ENCODE measurements at places on chromosomes 4 and X.

GRCh38 chrX:42606591-42606990 is 171.4 kb downstream of the PPP1R2C start:
- no peak for DNase-seq

DNA sequence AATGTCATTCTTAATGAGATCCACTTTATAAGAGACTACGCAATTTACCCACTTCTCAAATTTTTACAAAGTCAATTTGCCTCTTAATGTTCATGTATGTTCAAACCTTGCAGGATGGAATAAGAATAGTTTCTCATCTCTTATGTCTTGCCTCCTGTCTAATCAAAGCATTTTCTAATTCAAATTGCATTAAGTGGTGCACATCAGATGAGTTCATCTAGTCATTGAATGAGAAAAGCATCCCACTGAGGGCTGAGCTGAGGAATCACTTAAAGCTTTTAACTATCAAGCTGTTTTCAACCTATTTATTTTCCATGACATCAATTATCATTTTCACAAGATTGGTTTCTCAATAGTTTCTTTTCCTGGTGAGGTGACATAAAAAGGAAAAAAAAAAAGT is 1964.0 kb downstream of the PCDH7 start:
- DNase-seq = no peak

- DNase-seq = no peak
These were observed 511.0 kb upstream of the KLHL4 start for GRCh38 chrX:87006561-87006960.

DNA sequence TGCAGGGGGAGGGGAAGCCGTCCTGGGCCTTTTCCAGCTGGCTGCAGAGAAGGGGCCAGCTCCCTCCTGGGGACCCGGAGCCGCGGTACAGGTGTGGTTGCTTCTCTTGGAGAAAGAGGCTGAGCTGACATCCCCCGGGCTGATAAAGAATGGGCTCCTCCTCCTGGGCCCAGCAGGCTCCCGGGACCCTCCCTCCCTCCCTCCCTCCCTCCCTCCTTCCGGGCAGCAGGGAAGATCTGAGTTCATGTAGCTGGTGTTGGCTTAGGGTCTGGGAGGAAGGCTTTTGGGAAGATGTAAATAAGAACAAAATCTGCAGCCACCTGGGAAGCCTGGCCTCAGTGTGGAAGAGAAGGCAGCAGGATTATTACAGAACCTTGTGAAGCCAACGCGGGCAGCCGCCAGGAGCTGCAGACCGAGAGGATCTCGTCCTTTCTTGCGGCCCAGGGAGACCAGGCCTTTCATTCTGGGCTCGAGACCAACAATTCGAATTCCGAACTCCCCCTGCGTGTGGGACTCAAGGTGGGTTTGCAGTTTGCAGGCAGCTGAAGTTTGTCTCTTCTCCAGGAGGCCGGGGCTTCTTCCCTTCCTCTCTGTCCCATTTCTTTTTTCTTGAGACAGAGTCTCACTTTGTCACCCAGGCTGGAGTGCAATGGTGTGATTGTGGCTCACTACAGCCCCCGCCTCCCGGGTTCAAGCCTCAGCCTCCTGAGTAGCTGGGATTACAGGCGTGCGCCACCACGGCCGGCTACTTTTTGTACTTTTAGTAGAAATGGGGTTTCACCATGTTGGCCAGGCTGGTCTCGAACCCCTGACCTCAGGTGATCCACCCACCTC is at the start of gene PLCXD1:
Gene PLCXD1, plus strand, starts transcription at position 216 of the 834 bp plus-strand sequence. CDS start 2,807 bp downstream, outside the sequence.
- DNase-seq = no peak

GRCh38 chrX:7316280-7316679 is 168.3 kb upstream of the PUDP start:
- no peak for DNase-seq

DNA sequence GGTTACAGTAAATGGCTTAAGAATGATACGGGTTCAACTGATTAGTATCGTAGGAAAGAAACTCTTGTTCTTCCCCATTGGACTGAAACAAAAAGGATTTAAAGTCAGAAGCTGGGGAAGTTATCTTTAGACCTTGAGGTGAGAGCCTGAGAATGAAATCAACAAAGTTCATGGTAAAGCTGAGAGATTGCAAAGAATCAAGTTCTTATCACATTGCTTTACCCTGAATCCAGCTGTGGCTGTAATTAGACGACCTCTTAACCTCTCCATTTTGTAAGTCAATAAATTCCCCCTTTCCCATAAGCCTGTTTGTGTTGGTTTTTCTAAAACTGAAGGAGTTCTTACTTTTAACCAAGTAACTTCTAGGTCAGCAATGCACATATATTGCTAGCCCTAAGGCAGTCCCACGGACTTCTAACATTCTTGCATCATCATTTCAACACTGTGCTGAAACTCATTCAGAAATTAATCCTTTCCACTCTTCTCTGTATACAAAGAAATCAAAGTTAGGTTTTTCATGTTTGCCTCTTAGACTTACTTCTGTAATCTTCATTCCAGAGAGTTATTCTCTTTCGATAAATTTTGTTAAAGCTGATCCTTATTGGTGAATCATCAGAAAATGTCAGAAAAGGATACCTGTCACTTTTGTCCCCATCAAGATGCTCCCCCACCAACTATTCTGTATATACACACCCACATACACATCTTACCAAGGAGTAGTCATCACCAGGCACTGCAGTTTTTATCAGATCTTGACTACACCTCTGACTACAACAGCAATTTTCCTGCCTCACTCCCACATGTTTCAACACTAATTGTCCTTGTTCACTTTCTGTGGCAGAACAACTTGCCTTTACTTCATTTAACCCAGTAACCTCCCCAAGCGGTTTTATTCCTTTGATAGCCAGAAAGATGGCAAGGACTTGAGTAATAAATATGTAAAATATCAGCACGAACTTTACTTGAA is 77.9 kb upstream of the STK26 start:
- DNase-seq = no peak

DNA sequence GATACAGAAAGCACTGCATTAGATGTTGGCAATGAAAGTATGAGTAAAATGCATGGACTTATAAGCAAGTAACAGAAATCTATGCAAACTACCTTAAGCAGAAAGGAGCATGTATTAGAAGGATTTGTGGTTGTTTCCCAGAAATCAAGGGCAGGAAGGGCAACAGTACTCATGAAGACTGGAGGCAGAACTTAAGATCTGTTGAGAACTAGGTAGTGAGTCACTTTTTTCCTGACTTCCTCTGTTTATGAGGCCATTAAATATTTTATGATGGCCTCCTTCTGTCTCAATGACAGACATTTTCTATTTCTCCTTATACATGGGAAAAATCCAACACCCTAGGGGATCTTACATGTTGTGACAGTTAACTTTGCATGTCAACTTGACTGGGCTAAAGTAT is 398.2 kb downstream of the MID1IP1 start:
- no peak for DNase-seq

DNA sequence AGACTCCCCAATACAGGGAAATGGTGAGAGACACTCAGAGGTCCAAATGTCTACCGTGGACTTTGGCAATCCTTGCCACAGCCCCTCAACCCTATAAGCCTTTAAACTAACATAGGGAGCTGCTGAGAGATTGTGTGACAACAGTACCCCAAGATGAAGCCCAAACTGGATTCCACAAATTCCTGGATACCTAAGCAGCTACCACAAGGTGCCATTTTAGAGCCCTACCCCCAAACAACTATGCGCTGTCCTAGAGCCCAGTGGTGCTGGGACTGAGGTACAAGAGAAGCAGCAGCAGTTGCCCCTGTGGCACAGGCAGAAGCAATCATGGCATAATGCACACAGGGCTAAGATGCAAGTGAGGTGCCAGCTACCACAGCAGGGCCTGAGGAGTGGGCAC is 2.7 kb upstream of the TMPRSS11F start:
- DNase-seq = no peak

DNA sequence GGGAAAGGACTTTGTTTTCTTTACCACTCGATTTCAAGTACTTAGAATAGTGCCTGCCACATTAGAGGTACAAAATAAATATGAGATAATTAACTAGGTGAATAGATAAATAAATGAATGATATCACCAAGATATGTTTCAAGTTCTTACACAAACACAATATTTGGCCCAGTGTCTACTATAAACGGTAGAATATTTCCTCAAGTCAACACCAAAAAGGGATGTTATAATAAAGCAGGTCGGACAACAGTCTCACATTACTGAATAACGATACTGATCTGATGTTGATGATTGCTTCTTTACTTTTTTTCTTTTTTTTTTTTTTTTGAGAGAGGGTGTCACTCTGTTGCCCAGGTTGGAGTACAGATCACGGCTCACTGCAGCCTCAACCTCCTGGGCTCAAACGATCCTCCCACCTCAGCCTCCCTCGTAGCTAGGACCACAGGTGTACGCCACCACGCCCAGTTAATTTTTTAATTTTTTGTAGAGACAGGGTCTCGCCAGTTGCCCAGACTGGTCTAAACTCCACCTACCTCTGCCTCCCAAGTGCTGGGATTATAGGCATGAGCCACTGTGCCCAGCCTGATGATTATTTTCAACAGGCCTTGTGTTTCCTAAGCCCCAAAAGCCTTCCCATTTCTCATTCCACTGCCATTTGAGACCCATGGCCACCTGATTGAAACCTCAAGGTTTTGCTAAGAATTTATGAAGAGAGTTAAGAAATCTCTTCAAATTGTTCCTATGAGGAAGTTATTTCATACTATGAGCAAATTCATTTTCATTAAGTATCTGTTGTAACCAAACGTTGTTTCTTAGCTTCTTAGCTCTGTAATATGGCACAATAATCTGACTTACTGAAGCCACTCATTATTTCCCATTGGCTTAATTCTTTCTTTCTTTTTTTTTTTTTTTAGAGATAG is 2.3 kb downstream of the MANBA start:
- no peak for DNase-seq

DNA sequence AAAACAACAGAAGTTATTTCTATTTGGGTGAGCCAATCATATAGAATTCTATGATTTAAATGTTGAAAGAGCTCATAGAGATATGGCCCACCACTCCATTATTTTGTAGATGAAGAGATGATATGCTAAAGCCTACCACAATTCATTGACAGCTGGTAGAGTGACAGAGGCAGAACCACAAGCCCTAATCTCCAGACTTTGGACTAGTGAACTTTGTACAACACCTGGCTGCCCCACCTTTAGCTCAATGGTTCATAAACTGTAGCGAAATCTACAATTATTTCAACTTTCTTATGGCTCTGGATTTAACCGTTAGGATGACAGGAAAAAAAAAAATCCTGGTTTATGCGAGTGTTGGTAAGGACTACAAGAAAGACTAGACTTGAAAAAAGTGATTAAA is 50.9 kb downstream of the PRKG2 start:
- DNase-seq = no peak

GRCh38 chrX:74636749-74637314 is 22.4 kb upstream of the RLIM start:
- DNase-seq = no peak

DNA sequence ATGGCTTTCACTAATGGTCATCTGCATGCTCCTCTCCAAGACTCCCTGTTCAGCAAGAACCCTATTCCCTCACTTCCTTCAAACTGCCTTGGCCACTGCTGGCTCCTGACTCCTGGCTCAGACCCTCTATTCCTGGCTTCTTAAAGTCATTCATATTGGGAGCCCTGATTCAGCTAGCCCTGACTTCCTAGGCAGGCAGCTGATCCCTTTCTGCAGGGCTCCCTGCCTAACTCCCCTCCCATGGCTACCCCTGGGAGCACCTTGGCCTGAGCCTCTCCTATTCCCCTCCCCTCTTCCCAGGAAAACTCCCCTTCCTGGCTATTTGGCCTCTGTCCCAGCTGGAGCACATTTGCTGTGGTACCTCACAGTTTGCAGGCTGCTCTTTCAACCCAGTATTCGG is 154.9 kb upstream of the PJA1 start:
- DNase-seq = no peak

DNA sequence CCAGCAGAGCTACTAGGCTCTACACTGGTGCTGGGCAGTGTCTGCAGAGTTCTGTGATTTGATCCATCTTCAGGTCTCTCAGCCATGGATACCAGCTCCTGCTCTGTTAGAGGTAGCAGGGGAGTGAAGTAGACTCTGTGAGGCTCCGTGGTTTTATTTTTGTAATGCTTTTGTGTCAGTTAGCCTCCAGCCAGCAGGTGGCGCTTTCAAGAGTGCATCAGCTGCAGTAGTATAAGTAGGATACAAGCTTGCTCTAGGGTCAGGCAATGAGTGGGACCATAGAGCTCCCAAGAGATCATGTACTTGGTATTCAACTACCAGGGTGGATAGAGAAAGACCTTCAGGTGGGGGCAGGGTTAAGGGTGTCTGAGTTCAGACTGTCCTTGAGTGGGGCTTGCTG is 362.5 kb upstream of the TRAM1L1 start:
- no peak for DNase-seq

DNA sequence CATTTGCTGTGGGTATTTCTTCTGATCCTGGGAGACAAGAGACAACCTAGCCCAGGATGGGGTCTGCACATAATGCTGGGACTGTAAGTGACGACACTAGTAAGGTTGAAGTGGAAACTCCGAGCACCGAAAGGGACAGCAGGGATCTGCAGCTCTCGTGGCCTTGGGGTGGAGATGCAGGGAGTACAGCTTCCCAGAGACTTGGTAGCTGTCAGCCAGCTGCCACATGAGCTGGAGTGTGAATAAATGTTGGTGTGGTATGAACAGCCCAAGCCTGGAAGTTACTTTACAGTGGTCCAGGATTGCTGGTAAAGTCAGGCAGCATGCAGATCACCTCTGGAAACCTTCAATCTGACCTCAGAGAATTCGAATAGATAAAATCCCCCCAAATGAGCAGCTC is 97.6 kb downstream of the FAM193A start:
- no peak for DNase-seq

DNA sequence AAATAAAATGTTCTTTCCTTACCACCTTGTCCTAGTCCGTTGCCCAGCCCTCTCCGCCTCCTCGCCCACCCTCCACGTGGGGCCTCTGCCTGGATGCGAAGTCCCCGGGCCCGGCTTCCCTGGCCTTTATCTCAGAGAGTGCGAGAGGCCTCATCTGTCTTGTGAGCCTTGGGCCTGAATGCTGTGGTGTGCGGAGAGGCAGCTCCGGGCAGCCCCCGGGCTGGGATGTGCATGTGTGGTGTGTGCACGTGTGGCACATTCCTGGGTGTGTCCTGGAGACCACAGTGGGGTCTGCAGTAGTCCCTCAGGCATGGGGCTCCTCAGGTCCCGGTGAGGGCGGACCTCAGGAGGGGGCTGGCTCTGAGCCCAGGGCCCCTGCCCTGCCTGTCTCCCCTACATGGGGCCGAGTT is 31.4 kb downstream of the DOK7 start:
- DNase-seq = no peak

DNA sequence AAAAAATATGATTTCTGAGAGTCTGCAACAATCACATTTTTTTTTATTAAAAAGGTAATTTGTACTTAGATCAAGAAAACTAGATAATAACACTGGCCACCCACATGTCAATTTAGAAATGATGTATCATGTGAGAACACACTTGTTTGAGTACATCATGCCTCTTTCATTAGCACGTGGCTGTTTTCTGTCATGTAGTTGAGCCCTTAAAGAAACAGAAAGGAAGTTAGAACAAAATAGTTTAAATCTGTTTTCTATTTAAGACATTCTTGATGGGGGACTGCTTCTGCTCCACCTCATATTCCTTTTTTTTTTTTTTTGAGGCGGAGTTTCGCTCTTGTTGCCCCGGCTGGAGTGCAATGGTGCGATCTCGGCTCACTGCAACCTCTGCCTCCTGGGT is 207.5 kb downstream of the NSUN7 start:
- no peak for DNase-seq

GRCh38 chr4:56086073-56086541 is 137.4 kb downstream of the CEP135 start:
- DNase-seq = no peak

All from activated CD4-positive, CD25-positive, alpha-beta regulatory T cell (primary cell).